ENCODE measurements at places on chromosomes 12 and 14.

GRCh38 chr14:100747021-100747586, 20.4 kb downstream of the DLK1 start:
- DNase-seq: peak; percentile 64

GRCh38 chr14:52733824-52734223, 3.9 kb downstream of the STYX start:
- DNase-seq: no peak

DNA sequence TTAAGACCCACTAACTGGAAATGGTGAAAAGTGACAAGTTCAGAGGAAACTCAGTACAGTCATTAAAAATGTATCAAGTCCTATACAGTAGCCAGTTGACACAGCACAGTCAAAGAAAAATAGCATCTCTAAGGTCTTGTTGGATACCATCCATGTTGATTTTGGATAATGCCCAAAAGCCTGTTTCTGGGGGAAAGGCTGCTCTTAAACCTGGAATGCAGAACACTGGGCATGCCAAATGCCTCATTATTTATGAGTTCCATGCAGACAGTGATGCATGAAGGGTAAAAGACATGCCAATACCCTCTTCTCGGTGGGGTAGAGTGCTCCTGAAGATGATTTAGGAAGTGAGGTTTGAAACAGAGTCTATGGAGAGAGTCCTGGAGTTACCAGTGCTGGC, 29.6 kb downstream of the KCNK13 start:
- DNase-seq: no peak

DNA sequence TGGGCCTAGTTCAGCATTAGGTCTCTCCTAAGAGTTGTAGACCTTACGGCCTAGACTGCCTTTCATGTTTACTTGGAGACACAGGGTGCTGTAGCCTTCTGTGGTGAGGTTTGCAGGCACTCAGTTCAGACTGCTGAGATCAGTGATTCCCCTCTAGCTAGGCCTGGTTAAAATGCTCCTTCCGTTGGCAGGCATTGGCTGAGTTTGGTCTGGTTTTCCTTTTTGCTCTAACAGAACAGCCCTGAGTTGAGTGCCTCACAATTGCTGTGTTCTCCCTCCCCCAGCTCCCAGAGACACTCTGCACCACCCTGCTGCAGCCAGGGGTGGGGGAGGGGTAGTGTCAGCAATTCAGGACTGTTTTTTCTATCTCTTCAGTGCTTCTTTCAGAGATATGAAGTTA, 178.9 kb upstream of the DYRK2 start:
- no peak for DNase-seq

DNA sequence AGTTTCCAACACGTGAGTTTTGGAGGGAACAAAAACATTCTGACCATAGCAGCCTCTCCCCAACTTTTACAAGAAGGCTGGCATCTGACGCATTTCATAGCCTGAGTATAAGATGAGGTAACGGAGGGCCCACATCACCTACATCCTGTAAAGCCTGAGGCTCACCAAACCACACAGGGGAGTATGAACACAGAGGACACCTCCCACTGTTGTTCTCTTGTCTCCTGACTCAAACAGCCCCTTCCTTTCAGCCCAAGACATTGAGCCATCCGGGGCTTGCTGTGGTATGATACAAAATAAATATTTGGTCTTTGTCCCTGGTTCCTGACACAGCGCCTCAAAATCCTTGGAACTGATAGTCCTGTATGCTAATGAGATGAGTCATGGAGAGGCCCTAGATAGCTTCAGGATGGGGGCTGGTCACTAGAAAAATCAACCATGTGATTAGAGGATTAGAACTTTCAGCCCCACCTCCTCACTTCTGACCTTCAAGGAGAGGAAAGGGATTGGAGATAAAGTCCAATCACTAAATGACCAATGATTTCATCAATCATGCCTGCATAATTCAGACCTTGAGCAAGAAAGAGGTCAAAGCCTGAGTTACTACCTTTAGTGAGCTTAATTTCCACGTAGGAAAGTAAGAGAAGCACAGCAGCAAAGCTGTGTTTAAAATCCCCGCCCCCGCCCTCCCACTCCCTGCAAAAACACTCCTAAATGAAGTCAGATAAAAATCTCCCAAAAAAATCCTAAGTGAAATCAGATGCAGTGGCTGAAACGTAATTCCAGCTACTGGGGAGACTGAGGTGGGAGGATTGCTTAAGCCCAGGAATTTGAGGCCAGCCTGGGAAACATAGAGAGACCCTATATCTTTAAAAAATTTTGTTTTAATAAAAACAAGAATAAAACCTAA, 236.4 kb downstream of the PCNX1 start:
- DNase-seq: no peak

DNA sequence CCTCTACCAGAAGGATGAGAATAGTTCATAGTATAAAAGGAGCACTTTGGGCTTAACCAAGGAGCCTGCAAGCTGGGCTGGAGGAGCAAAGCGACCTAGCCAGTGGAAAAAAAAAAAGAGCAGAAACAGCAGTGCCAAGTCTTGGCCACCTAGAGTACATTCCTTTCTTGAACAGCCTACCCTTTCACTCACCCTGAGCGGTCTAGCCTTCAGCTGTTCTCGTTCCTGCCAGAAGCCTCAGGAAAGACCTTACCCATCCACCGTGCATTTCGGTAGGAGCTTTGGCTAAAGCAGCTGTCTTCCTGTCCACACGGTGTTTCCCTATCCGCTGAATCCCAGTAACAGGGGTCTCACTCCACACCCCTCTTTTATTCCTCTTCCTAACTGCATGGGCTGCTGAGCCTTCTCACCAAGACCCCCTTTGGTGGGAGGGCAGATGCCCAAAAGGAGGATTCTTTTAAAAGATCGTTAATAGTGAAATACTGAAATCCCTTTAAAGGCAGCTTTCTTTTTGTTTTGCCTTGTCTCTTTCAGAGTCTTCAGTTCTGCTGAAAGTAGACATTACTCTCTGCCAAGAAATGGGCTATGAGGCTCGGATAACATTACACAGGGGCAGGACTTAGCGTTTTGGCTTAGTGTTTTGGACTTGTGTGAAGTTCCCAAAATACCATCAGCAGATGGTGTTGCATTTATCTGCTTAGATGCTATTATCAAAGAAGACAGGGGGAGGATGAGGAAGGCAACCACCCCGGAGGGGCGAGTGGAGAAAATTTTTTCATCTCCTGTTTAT, 88.5 kb upstream of the METAP2 start:
- no peak for DNase-seq

DNA sequence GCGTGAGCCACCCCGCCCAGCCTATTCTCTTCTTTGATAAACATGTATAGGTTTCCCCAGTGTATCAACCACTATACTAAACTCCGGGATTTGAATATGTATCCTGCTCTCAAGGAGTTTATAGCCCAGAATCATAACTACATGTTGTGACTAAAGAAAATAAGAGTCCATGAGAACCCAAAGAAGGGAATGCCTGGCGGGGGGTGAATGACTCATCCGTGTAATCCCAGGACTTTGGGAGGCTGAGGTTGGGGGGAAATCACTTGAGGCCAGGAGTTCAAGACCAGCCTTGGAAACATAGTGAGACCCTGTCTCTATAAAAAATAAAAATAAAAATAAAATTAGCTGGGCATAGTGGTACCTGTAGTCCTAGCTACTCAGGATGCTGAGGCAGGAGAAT, 57.2 kb downstream of the SIX6 start:
- no peak for DNase-seq

DNA sequence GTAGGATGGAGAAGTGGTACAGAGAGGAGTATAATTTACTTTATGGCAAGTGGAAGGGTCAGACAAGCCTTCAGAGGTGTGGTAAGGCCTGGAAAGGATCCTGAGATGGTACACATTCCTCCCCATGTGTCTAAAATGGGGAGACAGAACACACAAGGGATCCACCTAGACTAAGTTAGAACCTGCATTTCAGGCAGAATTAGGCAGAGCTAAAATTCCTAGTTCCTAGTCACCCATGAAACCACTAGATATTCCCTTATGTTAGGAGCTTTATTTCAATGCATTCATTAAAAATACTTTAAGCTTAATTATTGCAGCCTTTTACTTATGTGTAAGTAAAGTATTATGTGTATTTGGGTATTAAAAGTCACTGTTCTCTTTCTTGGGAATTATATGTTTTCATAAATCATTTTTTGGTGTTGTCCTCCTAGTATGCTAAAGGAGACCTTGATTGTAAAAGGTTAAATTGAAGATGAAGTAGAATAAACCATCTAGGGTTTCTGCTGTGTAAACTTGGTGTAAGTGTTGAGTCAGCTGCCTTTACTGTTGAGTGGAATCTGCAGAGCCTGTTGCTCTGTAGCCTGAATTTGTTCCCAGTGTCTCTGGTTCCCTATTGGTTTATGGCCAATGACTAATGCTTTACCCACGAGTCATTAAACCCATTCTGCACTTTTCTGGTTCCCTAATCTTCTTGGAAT, 423.2 kb downstream of the ATP23 start:
- no peak for DNase-seq

DNA sequence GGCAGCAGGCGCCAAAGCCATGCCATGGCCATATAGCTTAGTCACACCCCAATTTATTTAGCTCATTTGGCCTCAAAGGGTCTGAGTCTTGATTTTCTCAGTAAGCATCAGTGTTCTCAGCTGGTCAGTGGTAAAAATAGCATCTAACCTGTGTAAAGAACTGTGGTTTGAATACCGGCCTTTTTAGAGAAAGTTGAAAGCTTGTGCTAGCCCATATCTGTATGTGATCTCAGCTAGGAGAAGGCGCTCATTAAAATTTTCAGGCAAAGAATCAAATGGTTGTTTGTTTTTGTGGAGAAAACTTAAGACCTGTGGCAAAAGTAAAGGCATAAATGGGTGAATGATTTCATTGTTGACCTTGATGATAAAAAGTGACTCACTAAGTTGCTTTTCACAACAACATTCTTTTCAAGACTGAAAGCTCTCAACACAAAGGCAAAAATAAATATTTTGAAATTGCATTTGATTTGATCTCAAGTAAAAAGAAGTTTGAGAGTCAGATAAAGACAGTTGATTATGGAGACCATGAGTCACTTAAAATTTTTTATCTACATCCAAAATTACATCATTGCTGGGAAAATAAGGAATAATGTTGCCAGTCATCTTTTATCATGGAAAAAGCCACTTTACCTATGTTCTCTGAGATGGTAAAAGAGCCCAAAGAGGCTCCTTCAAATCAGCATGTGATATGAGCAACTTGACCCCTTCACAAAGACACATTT, 128.5 kb upstream of the RGS6 start:
- no peak for DNase-seq

GRCh38 chr12:81022531-81022930, 55.3 kb upstream of the ACSS3 start:
- DNase-seq: no peak

- no peak for DNase-seq
Measured at GRCh38 chr12:131471946-131472732, 238.8 kb upstream of the SFSWAP start.

GRCh38 chr12:84594157-84594556, 318.4 kb downstream of the SLC6A15 start:
- DNase-seq: no peak

DNA sequence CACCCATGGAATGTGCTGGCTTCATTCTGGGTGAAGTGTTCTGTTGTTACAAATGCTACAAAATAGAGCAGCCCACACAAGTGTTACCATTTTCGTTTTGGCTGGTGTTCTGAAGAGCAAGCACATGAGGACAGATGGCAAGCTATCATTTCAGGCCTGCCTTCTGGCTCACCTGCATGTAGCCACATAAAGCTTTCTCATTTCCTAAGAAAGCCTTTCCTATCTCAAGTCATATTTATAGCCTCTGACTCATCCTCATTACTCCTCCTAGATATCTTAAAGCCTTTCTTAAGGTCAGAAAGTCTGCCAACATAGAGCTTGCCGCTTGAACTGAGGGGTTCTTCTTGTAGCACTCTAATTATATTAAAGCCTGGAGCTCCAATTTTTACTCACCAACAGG, 89.0 kb downstream of the PTPRR start:
- DNase-seq: no peak

DNA sequence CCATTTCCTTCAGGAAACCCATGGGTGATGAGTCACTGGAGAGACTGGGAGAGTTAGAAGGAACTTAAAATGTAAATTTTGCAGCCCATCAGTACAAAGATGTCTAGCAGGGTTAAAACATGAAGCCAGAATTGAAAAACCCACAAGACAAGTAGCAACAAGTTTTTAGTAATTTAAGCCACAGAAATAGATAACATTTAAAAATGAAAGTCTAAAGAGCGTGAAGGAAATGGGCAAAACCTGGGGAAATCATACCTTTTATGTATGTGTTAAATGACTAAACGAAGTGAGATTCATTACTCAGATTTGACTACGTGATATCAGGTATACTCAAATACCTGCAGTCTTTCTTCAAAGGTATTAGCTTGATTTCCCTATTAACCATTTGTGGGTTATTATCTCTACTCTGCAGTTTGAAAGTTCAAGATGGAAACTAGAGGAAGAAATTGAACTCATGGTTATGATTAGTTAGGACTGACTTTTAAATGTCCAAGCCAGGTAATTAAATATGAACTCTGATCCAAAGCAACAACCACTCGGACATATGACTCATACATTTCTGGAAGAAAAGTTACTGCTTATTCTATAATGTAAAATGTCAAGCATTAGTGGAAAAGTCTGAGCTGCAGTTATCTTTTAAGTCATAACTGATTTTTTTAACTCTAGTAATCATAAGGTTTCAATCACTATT, 84.1 kb downstream of the ITPR2 start:
- no peak for DNase-seq

DNA sequence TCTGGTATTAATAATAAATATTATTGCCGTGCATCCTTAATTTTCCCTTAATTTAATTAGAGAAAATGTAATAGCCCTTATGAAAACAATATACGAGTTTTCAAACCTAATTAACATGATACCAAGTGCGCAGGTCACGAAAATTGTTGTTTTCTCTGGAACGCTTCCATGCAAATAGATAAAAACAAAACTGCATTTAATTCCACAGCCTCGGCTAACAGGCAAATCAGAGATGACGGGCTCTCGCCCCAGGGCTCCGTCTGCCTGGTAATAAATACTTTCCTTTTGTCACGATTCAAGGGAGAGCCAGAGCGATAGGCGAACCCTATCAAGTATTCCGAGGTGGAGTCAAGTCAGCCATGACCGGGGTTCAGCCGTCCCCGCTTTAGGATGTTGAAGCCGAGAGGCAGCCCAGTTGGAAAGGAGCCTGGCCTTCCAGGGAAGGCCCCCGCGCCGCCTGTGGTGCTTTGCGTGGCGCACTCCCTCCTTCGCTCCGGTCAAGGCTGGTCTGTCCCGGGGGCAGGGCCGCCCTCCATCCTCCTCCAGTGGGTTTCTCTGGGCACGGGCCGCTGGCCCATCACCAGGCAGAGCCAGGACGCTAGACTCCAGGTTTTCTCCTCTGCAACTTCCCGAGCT, 137.8 kb upstream of the GSC start:
- no peak for DNase-seq

- DNase-seq: no peak
Measured at GRCh38 chr12:4951601-4952000, 41.9 kb downstream of the KCNA1 start.

- no peak for DNase-seq
Measured at GRCh38 chr12:44372259-44372658, 503.9 kb downstream of the NELL2 start.
